ENCODE measurements at places on chromosomes 1 and 21.

DNA sequence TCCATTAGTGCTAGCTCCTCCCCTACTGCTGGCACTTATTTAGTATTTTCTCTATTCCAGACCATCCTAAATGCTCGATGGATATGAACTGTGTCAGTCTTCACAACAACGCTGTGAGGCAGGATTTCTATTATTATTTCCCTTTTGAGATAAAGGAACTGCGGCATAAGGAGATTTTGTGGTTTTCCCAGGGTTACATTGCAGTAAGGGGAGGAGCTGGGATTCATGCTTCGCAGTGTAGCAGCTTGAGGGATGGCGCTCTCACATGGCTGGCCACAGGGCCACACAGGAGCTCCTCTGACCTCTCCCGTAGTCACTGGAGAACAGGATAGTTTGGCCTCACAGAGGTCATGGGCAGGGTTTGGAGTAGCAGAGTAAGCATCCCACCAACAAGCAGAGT lies 116.9 kb downstream of the BEND5 start:
- DNase-seq = no peak

DNA sequence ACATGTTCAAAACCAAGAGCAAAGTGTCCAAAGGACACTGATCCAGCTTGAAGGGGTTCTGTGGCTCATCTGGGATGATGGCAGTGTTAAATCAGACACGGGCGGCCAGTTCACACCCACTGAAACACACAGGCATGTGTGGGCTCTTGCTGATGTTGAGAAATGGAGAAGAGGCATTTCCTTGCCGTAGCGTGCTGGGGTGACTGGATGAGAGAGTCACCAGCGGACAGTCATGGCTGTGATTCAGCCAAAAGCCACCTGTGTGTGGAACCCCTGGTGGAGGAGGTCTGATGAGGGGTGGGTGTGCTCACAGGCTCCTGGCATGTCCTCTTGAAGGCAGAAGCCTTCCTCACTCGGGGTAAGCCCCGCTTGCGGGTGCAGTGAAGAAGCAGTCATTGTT lies 7.2 kb downstream of the C1orf35 start:
- DNase-seq = no peak

DNA sequence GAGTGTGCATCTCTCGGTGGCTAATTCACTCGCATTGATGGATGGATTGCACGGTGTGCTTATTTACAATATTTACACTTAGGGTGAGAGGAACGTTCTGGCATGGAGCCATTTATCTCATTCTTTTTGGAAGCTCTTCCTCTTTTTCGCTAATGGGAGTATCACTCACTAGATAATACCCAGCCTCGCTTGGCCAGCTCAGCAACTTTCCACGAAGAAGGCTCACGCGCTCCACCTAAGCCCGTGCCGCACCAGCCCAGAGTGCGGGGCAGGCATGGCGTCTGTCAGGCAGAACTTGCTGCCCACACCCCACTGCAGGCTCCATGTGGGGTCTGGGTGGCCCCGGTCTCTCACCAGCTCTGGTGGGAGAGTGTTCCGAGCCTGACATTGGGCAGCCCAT lies 484.9 kb downstream of the NPHP4 start:
- no peak for DNase-seq

GRCh38 chr1:192700834-192701271 lies 64.9 kb downstream of the RGS13 start:
- peak; percentile 95 for DNase-seq

- no peak for DNase-seq
These were observed 115.7 kb downstream of the SLC5A9 start for GRCh38 chr1:48338257-48338656.

GRCh38 chr1:81554108-81554507 lies 246.6 kb upstream of the ADGRL2 start:
- no peak for DNase-seq

DNA sequence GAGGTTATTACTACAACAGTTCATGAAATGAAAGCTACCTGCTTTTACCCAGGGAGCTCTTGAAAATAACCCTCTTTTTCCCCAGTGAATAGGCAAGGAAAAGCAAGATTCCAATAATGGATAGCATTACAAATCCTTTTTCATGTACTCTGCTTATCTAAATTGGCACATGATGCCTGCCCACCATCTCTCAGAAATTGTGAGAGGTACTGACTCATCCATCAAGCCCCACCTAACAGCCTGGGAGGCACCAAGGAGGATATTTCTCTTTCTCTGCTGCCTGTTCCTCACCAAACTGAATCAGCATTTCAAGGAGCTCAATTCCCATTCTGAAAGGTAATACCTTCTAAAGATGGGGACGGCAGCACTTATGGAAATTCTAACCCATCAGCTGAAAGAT lies 34.4 kb downstream of the PALMD start:
- DNase-seq = peak; percentile 43

GRCh38 chr1:82185084-82185483 lies 384.4 kb downstream of the ADGRL2 start:
- DNase-seq = no peak

DNA sequence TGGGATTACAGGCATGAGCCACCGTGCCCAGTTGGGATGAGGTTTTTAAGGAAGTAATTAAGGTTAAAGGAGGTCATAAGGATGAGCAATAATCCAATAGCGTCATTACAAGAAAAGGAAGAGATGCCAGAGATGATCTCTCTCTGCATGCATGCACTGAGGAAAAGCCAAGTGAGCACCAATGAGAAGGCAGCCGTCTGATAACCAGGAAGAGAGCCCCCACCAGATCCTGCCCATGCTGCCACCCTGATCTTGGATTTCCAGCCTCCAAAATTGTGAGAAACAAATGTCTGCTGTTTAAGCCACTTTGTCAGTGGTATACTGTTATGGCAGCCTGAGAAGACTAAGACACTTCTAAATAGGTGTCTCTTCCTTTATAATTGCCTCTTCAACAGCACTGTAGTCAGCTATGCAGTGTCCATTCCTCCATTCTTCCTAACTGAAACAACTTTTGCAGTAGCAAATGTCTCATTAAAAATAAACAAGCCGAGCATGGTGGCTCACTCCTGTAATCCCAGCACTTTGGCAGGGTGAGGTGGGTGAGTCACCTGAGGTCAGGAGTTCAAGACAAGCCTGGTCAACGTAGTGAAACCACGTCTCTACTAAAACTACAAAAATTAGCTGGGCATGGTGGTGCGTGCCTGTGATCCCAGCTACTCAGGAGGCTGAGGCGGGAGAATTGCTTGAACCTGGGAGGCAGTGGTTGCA lies 216.2 kb upstream of the RUNX1 start:
- DNase-seq = peak; percentile 79

GRCh38 chr1:108057541-108057940 lies 92.6 kb upstream of the VAV3 start:
- DNase-seq = no peak

GRCh38 chr21:29312981-29313380 lies 14.3 kb downstream of the BACH1 start:
- no peak for DNase-seq

- DNase-seq = peak; percentile 63
These were observed 151.7 kb downstream of the ZC3H11B start for GRCh38 chr1:219460896-219461815.

GRCh38 chr1:212290608-212291007 lies 5.4 kb downstream of the PPP2R5A start:
- peak; percentile 43 for DNase-seq

- peak; percentile 66 for DNase-seq
These were observed 39.0 kb downstream of the LRRC8C start for GRCh38 chr1:89671775-89672488.

GRCh38 chr1:6034750-6035096 lies 11.0 kb upstream of the KCNAB2 start:
- DNase-seq = no peak

- DNase-seq = no peak
These were observed 107.2 kb downstream of the FAF1 start for GRCh38 chr1:50852889-50853288.

GRCh38 chr1:231990388-231990787 lies 363.8 kb downstream of the DISC1 start:
- no peak for DNase-seq

DNA sequence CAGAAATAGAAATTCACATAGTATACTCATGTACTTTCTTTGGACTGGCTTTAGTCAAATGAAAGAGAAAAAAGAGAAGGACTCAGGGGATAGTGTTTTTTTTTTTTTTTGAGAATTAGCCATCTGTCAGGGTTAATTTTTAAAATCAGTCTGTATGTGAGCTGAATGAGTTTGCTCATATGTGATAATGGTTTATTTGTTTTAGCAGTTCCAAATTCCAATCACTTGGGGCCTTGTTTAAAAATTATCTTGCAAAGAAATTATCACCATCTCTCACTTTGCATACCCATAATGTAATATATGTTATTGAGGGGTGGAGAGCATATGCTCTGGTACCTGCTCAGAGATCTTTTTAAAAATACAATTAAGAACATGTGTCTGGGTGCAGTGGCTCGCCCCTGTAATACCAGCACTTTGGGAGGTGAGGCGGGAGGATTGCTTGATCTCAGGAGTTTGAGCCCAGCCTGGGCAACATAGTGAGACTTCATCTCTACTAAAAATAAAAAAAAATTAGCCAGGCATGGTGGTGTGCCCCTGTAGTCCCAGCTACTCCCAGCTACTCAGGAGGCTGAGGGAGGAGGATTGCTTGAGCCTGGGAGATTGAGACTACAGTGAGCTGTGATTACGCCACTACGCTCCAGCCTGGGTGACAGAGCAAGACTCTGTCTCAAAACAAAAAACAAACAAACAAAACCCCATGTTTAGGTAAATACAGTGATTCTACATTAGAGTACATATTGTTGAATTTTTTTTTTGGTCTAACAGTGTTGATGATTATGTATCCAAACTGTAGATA lies 19.7 kb downstream of the GNAI3 start:
- no peak for DNase-seq

- DNase-seq = no peak
These were observed 40.1 kb downstream of the SYT6 start for GRCh38 chr1:114113411-114114184.

DNA sequence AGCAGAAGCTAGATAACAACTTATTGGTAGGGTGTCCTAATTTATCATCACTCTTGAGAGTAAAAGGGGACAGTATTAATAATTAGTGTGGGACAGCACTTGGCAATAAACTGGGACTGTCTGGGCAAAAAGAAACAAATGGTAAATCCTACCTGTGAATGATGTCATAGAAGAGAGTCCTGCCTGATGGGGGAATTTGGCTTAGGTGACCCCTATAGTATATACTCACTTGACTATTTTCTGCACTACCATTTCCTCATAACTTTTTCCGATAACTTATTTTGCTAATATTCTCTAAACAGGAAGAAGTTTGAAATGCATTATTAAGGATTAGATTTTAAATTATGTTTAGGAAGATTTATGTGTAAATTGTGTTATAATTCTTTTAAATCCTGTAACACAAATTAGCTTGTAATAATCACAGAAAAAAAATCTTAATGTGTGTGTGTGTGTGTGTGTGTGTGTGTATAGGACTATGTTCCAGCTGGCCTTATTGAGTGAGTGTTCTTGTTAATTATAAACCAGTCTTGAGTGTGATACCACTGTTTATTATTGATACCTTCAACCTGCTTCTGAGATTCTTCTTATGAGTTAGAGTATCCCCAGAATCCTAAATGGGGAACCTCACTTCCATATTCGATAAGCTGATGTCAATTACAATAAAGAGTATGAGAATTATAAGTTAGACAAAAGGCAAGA lies 144.2 kb upstream of the C1orf105 start:
- no peak for DNase-seq

DNA sequence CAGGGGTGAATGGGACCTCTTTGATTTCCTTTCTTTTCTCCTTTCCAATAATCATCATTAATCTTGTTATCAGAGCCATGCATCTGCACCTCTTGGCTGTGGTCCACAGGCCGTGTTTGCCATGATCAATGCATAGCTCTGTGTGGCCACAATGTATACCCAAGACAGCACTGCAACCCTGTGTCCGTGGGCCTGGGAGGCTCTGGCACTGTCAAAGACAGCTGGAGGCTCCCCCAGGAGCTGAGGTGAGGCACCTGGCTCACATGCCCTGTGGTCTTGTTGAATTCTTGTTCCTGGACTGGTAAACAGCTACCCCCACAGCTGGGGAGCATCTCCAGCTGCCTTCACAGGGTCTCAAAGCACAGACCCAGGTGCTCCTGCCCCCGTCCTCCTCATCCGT lies 67.2 kb upstream of the SELENON start:
- no peak for DNase-seq

DNA sequence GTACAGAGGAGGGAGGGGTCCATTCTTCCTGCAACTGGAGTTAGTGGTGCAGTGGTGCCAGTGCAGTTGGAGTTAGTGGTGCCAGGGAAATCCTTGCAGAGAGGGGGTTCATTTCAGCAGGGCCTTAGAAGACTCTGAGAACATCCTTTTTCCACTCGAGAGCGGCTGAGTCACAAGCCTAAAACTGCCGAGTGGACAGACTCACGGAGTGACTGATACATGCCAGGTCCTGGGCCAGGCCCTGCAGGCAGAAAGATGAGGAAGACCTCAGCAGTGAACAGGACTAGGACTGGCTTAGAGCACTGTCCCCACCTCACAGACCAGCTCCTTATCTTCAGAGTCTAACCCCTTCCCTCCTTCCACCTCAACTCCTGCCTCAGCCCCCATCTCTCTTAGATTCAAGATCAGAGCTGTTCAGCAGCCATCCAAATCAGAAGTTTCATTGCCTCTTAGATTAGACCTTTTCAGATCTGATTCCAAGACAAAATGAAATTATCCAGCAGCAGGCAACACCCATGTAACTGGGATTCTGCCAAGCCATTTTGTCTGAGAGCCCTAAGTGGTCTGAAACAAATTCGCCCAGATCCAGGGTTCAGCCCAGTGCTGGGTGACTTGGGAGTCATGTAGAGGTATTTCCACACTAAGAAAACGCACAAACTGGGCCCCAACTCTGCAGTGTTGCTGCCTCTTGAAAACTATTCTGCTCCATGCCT lies 12.7 kb upstream of the IKBKE start:
- peak; percentile 23 for DNase-seq

GRCh38 chr1:208190784-208191183 lies 53.4 kb downstream of the PLXNA2 start:
- DNase-seq = no peak

GRCh38 chr1:28983509-28984310 lies 69.3 kb downstream of the EPB41 start:
- no peak for DNase-seq

DNA sequence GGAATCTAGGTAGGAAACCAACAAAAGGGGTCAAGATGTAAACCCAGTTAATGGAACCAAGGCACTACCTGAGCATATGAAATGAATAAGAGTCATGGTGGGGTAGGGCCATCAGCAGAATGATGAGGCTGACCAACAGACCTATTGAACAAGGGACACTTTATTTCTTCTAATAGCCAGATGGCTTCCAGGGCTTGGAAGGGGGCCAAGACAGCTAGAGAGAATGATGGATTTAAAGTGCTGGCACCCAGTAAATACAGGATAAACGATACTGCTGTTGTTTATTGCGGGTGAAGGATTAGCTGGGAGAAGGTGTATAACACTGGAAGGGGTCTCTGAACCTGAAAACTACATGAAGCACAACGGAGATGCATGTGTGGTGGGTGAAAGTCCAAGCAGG lies 15.6 kb downstream of the DDAH1 start:
- no peak for DNase-seq

DNA sequence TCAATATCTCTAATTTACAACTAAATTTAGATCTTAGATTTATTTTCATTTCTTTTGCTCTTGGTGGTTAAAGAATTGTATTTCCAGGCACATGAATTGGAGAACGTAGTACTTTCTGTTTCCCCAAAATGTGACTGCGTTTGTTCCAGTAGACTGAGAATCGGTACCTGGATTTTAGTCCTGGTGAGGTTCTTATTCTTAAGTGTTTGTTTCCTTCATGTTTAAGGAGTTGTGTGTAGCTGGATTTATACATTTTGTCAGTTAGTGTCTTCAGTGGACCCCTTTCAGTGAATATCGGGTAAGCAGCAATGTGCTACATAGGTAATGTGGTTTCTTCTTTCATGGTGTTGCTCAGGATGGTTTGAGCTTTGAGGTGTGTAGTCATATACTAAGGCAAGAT lies 6.8 kb downstream of the MIER1 start:
- DNase-seq = no peak

GRCh38 chr1:100482167-100482566 lies 55.8 kb upstream of the GPR88 start:
- DNase-seq = no peak

Measured in IMR-90 (cell line).